ENCODE measurements at places on chromosomes 6 and 20. TPM values are rescaled to one million over a fixed set of nuclear protein-coding genes. Genes with fewer than 3 reads are reported as not detected.

- DNase-seq = no peak
Observed at GRCh38 chr20:60246751-60247150, 288.5 kb downstream of the CDH26 start.

DNA sequence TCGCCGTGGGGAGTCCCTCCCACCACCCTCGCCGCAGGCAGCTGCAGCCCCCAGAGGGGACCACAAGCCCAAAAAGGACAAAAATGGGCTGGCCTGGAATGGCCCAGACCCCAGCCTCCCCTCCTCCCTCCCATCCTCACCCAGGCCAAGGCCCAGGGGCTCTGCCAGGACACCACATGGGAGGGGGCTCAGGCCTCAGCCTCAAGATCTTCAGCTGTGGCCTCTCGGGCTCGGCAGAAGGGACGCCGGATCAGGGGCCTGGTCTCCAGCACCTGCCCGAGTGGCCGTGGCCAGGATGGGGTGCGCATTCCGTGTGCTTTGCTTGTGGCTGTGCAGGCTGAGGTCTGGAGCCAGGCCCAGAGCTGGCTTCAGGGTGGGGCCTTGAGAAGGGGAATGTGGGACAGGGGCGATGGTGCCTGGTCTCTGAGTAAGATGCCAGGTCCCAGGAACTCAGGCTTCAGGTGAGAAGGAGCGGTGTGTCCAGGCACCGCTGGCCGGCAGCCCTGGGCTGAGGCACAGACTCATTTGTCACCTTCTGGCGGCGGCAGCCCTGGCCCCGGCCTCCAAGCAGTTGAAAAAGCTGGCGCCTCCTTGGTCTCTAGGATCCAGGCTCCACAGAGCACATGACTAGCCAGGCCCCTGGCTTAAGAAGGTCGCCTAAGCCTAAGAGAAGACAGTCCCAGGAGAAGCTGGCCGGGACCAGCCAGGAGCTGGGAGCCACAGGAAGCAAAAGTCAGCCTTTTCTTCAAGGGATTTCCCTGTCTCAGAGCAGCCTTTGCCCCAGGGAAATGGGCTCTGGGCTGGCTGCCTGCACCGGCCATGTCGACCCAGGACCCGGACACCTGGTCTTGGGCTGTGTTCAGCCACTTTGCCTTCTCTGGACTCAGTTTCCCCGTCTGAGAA, 35.2 kb upstream of the MRGBP start:
- no peak for DNase-seq

- peak; percentile 66 for DNase-seq
Observed at GRCh38 chr20:49987015-49987867, 4.5 kb downstream of the SNAI1 start.

- DNase-seq = no peak
Observed at GRCh38 chr6:112245511-112246203, 8.7 kb downstream of the LAMA4 start.

GRCh38 chr6:38350942-38351341, 288.8 kb downstream of the BTBD9 start:
- no peak for DNase-seq

GRCh38 chr6:23524548-23524947, 601.5 kb upstream of the NRSN1 start:
- no peak for DNase-seq

- DNase-seq = no peak
Observed at GRCh38 chr20:52923123-52923937, 48.8 kb upstream of the TSHZ2 start.

DNA sequence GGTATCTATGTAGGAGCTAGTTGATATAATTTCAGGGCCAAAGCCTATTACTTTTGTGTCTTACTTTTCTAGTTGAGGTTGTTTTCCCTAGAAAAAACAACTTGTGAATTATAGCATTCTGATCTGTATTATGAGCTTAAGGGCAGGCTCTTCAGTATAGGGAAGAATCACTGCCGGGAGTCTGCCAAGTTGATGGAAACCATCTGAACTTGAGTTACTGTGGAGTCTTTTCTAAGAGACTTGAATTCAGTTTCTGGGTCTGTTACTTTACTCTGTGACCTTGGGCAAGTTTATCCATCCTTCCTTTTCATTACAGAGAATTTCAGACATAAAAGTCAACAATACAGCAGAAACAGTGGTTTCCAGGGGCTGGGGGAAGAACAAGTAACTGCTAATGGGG, 2.1 kb upstream of the CASS4 start:
- no peak for DNase-seq

- no peak for DNase-seq
Observed at GRCh38 chr6:146871611-146872425, 273.0 kb downstream of the ADGB start.

- peak; percentile 84 for DNase-seq
Observed at GRCh38 chr6:30490026-30490876, 942 bp downstream of the HLA-E start.

DNA sequence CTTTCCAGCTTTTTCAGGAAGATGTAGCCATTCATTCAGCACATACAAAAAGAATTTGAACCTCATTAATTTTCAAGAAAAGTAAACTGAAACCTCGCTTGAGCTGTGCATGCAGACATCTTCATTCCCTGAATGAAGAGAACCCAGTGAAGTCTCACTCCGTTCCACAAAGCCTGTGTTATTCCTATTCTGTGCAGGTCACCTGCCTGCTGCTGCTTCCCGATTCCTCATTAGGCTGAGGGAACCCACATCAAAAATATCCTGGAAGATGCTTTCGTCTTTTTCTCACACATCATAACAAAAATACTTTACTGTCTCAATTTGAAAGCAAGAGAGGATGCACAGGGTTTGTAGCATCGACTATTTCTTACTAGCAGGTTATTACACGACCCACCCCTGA, 40.1 kb downstream of the TRMT6 start:
- no peak for DNase-seq

DNA sequence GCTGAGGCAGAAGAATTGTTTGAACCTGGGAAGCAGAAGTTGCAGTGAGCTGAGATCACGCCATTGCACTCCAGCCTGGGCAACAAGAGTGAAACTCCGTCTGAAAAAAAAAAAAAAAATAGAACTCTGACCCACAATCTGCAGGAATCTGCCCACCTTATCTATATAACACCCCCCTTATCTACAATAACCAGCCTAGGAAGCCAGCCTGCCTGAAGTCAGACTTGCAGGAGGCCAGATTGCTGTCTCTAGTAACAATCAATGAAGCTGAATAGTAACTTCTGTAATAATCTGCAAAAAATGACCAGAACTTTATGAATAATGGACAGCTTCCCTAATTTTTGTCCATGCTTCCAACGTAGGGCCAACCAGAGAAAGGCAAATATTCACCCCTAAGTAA, 352.5 kb downstream of the CD83 start:
- DNase-seq = no peak

DNA sequence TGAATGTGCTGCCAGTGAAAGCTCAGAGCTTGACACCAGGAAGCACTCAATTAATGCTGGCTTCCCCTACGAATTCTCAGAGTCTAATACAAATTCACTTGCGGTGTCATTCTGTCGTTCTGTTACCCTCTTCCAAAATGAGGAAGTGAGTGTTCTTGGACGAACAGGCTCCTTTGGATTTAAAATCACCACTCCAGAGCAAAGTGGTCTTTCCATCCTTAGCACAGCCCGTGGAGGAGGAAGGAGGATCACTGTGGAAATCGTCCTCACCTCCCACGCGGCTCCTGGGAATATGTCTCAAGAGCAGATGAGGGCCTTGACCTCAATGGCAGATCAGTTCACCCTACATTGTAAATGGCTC, 41.7 kb downstream of the RIOK1 start:
- DNase-seq = no peak

DNA sequence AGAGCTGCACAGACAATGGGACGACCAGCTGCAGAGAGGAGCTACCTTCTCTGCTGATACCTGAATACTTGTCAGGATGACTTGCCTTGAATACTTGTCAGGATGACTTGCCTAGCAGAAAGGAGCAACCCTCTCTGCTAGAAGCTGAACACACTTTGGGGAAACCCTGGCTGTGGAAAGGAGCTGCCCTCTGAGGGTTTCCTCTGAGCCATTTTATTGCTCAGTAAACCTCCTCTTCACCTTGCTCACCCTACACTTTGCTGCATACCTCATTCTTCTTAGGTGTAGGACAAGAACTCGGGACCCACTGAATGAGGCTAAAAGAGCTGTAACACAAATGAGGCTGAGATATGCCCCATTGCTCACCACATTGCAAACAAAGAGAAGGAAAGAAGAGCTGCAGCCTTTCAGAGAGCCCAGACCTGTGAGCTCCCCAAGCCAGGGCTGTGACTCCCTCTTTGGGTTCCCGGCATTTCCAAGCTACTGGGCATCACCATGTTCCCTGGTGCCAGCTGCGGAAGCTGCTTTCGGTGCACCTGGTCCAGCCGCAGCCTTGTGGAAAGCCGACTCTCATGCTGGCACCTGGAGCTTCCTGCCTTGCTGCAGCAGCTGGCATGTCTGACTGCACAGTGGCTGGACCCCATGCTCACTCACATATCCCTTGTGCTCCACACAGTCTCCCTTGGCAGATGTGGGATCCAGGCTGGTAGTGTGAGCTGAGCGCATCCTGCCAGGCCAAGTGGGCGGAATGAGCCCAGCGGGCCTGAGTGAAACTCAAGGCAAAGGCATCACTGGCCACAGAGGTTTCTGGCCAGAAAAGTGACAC, 106.7 kb upstream of the AHI1 start:
- no peak for DNase-seq

NOP56 gene
- 393 TPM for total RNA-seq

ATF6B gene
- total RNA-seq = 89.7 TPM

PNLDC1 gene
- total RNA-seq = not detected

HLA-DQA1 gene
- total RNA-seq = 0.49 TPM

CDH22 gene
- total RNA-seq = not detected

LAMA2 gene
- total RNA-seq = 0.91 TPM

Data from K562 (cell line).